ENCODE measurements at places on chromosomes 11 and 22.

- DNase-seq, result peak; percentile 90
These were observed 1.8 kb downstream of the SRSF8 start for GRCh38 chr11:95068549-95068948.

GRCh38 chr22:24483976-24484545 lies 11.1 kb upstream of the UPB1 start:
- DNase-seq, result no peak

DNA sequence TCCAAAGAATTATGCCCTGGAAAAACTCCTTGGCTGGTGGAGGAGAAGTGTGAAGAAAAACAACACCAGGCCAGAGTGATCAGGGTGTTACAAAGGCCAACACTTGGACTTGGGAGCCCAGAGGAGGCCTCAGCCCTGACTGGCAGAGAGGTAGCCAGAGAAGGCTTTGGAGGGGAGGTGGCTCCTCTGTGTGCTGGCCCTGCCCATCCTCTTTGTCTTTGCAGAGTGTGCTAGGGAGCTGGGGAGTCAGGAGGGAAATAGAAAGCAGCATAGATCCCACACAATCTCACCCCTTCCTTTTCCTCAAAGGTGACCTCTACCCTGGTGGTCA lies 12.0 kb upstream of the P2RY6 start:
- DNase-seq, result no peak

DNA sequence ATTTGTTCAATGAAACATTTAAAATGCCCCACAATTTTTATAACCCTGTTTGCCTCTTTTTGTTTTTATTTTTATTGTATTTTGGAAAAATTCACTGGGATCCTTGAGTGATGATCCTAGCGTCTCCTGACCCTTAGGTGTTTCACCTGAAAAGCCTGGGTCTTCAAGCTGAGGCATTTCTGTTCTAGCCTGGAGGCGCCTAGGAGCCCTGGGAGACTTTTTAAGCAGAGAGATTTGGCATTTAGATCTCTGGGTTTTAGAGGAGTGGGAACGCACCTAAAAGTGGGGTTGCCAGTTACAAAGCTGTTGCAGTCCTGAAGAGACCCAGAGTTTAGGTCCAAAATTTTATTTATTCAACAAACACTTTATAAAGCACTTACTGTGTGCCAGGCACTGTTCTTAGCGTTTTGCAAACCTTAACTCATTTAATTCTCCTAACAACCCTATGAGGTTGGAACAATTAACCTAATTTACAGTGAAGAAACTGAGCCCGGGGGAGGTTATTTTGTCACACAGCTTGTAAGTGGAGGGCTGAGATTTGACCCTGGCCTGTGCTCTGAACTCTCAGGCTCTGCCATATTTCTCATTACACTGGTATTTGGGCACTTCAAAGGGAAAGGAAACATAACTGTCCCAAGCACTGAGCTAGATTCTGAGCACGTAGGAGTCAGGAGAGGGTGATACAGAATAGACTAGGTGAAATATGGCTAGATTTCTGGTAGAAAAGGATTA lies 834 bp upstream of the FADS1 start:
- DNase-seq, result no peak

- DNase-seq, result peak; percentile 74
These were observed 789.4 kb upstream of the KIRREL3 start for GRCh38 chr11:127789927-127790326.

DNA sequence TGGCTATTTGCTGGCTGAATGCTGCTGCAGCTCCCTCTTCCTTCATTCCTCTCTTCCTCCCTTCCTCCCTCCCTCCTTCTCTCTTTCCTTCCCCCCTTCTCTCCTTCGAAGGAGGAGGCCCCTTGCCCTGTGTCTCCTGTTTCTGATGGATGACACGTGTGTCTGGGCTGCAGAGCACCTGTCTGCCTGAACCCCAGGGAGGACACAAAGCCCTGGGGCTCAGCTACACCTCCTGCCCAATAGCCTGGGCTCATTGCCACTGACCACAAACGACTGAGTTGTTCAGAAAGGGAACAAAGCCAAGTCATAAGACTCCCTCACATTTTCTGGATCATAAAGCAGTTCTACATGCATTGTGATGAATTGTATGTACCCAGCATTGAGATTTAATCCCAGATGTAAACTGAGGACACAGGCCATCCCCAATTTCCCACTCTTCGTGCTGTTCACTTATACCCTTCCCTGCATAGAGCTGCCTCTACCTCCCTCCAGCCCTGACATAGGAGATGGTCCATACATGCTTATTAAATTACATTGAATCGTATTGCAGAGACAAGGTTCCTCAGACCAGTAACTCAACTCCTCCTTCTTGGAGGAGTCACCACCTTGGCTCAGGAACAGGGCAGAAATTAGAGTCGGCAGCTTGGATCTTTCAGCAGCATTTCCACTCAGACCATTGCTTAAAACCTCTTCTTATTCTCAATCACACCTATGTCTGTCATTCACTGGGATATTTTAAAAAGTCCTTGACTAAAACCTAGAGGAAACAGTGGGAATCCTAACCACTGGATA lies 1.2 kb downstream of the CSRP3 start:
- DNase-seq, result no peak

- no peak for DNase-seq
These were observed 264.1 kb downstream of the MN1 start for GRCh38 chr22:27537501-27537900.

DNA sequence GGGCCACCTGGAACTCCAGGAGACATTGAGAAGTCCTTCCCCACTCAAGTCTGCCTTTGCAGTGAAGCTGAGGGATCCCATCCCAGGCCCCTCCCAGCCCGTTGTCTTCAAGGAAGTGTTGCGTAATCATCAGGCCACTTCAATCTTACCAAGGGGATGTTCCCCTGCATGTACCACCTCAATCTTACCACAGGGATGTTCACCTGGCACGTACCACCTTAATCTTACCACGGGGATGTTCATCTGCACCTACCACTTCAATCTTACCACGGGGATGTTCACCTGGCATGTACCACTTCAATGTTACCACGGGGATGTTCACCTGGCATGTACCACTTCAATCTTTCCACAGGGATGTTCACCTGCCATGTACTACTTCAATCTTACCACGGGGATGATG lies 108.0 kb upstream of the SYN3 start:
- no peak for DNase-seq

- DNase-seq, result no peak
These were observed 6.6 kb upstream of the APOL6 start for GRCh38 chr22:35641494-35642120.

DNA sequence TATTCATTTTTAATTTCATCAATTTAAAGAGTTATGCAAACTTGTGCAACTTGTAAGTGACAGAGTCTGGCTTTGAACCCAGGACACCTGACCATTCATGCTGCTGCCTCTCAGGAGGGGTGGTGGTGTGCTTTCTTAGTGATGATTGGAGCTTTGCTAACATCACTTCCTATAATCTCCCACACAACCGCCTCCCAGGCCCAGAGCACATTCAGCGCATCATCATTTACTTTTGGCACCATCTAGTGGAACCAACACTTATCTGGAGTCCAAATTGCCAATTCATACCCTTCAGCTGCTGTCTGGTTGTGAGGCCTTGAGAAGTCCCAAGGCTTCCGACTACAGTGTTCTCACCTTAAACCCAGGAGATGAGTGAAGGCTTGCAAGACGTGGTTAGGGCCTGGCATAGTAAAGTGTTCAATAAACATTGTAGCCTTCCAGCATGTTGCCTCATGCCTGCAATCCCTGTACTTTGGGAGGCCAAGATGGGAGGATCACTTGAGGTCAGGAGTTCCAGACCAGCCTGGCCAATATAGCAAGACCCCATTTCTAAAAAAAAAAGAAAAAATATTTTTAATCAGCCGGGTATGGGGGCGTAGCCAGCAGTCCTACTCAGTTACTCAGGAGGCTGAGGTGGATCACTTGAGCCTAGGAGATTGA lies 1.1 kb upstream of the TTLL1 start:
- DNase-seq, result peak; percentile 34

DNA sequence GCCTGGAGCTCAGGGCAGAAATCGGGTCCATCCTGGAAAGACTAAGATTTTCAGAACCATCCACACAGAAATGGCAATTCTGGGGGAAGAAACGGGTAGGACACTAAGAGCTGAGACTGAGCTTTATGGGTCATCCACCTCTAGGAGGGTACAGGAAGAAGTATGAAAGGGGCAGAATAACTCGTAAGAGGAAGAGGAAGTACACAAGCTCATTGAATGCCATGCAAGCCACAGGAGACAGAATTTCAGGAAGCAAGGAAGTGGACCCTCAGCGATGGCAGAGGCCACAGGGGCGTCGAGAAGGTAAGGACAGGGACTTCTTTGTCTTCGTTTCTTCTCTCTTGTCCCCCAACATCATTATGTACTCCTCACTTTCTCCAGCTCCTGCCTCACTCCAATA lies 169.6 kb downstream of the MAML2 start:
- DNase-seq, result no peak

- no peak for DNase-seq
These were observed 1089.1 kb downstream of the TBC1D22A start for GRCh38 chr22:47851586-47851985.

- DNase-seq, result peak; percentile 82
These were observed 12.1 kb upstream of the NFAM1 start for GRCh38 chr22:42444077-42444904.

DNA sequence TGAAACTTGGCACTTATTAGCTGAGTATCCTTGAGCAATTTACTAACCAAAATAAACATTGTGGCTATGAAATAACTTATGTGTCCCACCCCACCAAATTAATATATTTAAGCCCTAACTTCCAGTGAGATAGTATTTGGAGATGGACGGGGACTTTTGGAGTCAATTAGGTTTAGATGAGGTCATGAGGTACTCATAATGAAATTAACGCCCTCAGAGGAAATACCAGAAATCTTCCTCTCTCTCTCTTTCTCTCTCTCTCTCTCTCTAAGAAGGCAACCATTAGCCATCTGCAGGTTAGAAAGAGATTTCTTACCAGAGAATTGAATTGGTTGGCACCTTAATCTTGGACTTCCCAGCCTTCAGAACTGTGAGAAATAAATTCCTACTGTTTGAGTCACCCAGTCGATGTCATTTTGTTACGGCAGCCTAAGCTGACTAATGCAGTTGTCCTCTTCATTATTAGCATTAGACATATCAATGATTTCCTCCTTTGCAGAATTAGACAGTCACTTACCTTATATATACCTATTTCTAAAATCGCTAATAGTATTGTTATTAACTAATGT lies 1284.0 kb downstream of the FAM181B start:
- no peak for DNase-seq

DNA sequence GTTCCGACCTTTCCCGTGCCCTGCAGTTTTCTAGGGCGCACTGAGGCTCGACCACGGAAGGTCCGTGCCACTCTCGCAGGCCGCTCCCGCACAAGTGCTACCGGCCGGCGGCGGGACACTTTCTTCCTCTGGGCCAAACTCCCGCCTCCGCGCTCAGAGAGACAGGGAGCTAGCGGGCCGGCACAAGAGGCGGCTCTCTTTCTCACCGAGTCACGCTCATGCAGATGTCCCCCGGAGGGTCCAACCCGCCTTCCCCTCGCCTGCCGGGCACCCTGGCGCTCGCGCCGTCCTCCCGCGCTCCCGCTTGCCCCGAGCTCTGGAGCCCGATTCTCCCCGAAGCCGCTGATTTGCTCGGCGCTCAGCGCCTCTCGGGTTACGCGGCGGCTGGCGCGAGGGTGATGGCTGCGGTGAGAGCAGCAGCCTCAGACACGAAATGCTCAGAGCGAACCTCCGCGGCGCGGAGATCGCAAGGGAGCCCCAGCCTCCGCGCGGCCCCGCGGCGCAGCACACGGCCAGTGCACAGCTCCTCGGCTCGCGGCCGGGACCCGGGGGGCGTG lies 1.0 kb downstream of the LMO1 start:
- DNase-seq, result peak; percentile 6

DNA sequence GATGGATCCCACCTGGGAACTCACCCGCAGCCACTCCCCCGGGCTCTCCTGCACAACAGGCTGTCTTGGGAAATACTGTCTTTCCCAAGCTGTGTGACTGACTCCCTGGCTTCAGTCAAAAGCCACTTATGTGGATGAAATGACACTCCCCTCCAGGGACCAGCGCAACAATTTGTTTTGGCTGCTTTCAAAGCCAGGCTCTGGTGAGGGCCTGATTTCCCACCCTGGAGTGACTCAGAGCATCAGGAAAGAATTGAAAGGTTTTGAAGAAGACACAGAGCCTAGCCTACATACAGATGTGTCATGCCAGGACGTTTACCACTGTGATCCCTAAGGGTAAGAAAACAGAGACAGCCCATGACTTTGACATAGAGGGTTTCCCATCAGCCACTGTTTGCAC lies 550.5 kb downstream of the MIAT start:
- DNase-seq, result no peak

- DNase-seq, result no peak
These were observed 38.3 kb upstream of the HMGXB4 start for GRCh38 chr22:35219012-35219411.

GRCh38 chr11:121365304-121365703 lies 72.7 kb downstream of the SC5D start:
- DNase-seq, result no peak

DNA sequence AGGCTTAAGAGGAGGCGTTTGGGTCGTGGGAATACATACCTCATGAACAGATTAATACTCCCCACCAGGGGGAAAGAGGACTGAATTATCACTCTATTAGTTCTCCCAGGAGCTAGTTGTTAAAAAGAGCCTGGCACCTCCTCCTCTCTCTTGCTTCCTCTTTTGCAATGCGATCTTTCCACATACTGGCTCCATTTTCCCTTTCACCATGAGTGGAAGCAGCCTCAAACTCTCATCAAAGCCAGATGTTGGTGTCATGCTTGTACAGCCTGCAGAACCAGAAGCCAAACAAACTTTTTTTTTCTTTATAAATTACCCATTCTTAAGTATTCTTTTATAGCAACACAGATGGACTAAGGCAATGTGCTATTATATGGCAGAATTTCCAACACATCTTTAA lies 258.5 kb downstream of the FAM76B start:
- DNase-seq, result no peak
